ENCODE measurements at places on chromosomes 1 and 21.

GRCh38 chr1:38082769-38083263 lies 36.2 kb upstream of the POU3F1 start:
- DNase-seq, result no peak

DNA sequence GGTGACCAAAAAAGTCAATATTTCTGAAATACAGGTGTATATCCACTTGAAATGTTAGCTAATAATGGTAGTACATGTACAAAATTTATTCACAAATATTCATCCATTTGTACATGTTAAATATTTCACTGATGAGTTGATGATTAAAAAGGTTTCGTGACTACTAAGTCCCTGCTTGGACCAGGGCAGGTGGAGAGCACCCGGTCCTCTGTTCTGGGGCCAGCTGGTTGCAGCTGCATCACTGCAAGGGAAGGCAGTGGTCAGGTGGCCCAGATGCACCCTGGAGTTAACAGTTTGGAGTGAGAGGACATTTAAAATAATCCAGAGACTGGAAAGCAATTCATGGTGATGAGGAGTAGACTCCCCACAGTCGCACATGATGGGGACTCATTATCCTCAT lies 141.2 kb downstream of the ZBTB18 start:
- no peak for DNase-seq

DNA sequence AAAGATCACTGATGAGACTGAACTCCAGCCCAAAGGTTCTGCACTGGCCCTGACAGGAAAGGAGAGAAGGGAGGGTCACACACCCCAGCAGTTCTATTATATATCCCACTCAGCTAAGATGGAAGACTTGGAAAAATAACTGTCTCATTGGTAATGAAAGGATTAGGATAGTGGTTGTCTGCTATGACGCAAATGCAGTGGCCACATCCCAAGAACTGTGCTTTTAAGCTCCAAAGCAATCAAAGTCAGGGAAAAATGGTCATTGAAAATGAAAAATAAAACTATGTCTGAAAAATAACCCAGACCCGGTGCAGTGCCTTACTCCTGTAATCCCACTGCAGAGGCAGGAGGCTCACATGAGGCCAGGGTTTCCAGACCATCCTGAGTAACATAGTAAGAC lies 31.0 kb downstream of the PSMG1 start:
- no peak for DNase-seq

DNA sequence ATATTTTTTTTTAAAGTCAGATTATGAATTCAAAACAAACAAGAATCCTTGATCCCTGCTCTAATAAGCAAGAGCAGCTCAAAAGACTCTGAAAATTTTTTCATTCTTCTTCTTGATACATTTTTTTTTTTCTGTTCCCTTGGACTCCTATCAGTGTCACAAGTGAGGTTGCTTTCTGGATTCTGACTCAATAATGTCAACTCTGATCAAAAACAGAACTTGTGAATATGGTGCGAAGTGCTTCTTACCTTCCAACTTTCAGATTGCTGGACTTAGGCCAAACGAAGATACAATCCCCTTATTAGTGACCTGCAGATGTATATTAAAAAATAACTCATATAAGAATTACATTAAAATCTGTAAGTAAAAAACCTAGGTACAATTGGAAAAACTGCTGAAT lies 136.1 kb downstream of the GPATCH2 start:
- DNase-seq, result no peak

Data from fibroblast of skin of right biceps (primary cell).